Ascending aorta (tissue), 2 donors: ENCODE measurements at places on chromosomes 3 and 15.

GRCh38 chr3:5251196-5251583, 63.7 kb downstream of the EDEM1 start:
- H3K36me3 ChIP-seq = no peaks in the 10 kb centered on the region
- no peak for DNase-seq

DNA sequence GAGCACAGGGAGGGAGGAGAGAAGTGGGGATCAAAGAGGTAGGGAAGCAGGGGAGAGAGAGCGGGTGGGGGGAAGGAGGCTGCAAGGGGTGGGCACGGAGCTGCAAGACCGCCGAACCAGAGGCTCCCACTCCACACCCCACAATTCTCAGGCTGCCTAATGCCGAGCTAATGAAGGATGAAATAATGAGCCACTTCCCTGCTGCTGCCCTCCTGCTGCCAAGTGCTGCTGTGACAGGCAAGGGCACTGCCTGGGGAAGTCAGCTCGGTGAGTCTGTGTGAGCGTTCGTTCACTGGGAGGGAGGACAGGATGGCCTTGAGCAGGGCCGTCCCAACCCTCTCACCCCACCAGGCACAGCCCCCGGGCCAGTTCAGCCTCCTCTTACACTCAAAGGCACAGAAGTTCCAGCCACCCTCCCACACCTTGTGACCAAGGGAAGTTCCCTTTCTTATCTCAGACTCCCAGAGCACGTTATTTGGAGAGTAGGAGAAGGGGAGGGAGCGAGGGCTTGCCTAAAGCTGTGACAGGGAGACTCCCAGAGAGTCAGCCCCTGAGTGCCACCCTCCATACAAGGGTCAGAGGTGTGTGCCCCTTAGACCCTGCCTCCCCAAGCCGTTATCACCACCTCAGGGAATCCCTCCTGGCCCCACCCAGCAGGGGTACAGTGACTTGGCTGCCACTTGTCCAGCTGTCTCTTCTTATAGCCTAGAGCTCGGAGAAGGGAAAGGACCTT, 12.4 kb downstream of the GLYCTK start:
- no peak overlapping the region for H3K4me3 ChIP-seq
- no peaks in the 10 kb centered on the region for H3K36me3 ChIP-seq
- DNase-seq = no peak

GRCh38 chr3:28134198-28134597, 107.2 kb upstream of the CMC1 start:
- no peaks in the 10 kb centered on the region for H3K4me1 ChIP-seq
- no peak for DNase-seq
- H3K36me3 ChIP-seq = no peaks in the 10 kb centered on the region
- no peak overlapping the region for H3K27ac ChIP-seq
- H3K27me3 ChIP-seq = no peaks in the 10 kb centered on the region
- H3K4me3 ChIP-seq = no peak overlapping the region

- no peaks in the 10 kb centered on the region for H3K36me3 ChIP-seq
- no peaks in the 10 kb centered on the region for H3K4me1 ChIP-seq
- H3K4me3 ChIP-seq = no peak overlapping the region
- H3K27ac ChIP-seq = no peak overlapping the region
- DNase-seq = no peak
- no peaks in the 10 kb centered on the region for H3K27me3 ChIP-seq
Observed at GRCh38 chr15:83352119-83352518, 67.7 kb upstream of the BNC1 start.

DNA sequence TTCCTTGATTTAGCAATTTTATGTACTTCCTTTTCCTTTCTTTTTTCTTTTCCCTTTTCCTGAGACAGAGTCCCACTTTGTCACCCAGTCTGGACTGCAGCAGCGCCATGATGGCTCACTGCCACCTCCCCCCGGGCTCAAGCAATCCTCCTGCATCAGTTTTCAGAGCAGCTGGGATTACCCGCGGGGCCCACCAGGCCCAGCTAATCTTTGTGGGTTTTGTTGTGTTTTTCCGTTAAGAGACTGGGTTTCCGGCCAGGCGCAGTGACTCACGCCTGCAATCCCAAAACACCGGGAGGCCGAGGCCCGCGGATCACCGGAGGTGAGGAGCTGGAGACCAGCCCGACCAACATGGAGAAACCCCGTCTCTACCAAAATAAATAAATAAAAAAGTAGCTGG, 17.7 kb downstream of the GOLGA8S start:
- H3K27ac ChIP-seq = peak overlapping the region; percentile 67
- H3K4me1 ChIP-seq = peaks cover 2% of the 10 kb centered on the region
- H3K4me3 ChIP-seq = no peak overlapping the region
- no peaks in the 10 kb centered on the region for H3K27me3 ChIP-seq

- no peaks in the 10 kb centered on the region for H3K36me3 ChIP-seq
- peak overlapping the region; percentile 82 for H3K4me3 ChIP-seq
- no peaks in the 10 kb centered on the region for H3K27me3 ChIP-seq
Observed at GRCh38 chr3:105367063-105367405, 325 bp downstream of the ALCAM start.

DNA sequence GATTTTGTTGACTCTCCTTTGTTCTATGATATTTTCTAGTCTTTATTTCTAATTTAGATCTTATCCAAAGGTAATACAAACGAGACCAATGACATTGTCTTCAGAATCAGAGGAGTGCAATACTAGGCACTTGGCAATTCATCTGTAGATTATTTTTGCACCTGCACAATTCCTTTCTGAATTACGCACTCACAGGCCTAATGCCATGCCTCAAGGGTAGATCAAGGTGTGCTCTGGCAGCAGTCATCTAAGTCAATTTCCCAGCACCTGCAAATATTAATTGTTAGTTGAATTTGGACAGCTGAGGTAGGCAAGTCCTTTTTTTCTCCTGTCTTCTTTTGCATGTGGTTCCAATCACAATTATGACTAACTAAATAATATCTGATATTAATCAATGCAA, 653.2 kb downstream of the ROBO2 start:
- DNase-seq = no peak
- H3K27me3 ChIP-seq = no peaks in the 10 kb centered on the region
- no peaks in the 10 kb centered on the region for H3K4me1 ChIP-seq

DNA sequence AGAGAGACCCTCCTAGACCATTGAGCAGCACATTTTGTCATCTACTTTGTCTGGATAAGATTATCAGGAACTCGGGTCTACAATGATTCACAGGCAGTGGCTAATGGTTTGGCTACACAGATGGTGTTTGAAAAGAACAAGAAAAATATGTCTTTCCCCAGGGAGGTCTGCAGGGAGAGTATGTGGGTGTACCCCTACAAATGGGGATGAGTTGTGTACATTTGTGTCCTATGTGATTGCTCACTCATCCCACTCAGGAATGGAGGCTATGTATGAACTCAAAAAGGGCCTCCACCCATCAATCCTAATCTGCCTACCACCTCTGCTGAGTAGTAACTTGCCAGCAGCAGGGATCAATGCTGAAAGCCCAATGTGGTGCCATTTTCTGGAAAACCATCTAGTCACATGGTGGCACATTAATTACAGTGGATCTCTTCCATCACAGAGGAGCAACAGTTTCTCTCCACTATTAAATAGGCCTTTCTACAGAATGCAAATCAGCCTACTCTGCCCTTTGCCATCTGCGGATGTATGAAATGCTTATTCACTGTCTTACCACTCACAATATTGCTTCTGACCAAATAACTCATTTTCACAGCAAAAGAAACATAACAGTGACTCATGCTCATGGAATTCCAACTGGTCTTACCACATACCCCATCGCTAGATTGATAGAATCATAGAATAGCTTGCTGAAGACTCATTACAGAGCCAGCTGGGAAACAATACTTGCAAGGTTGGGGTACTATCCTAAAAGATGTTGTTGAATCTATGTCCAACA, 48.3 kb upstream of the TRIM42 start:
- H3K36me3 ChIP-seq = no peaks in the 10 kb centered on the region
- no peak for DNase-seq
- no peak overlapping the region for H3K27ac ChIP-seq
- no peak overlapping the region for H3K4me3 ChIP-seq

DNA sequence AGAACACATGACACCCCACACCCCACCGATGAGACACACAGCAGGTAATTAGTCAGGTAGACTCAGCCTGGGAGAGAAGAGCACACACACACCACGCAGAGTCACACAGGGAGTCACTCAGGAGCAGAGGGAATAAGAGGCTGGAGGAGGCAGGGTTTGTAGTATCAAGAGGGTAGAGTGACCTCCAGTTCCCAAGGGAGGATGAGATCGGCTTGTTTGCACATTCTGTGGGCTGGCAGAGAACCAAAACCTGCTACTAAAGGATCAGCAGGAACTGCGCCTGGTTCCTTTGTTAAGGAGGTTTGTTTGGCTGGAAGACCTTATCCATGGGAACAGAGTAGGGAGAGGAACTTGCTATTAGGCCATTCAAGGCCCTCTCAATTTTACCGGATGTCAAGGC, 281.4 kb upstream of the SLCO3A1 start:
- no peaks in the 10 kb centered on the region for H3K27me3 ChIP-seq
- H3K36me3 ChIP-seq = no peaks in the 10 kb centered on the region
- H3K4me3 ChIP-seq = no peak overlapping the region
- no peak overlapping the region for H3K27ac ChIP-seq
- H3K4me1 ChIP-seq = no peaks in the 10 kb centered on the region
- no peak for DNase-seq

DNA sequence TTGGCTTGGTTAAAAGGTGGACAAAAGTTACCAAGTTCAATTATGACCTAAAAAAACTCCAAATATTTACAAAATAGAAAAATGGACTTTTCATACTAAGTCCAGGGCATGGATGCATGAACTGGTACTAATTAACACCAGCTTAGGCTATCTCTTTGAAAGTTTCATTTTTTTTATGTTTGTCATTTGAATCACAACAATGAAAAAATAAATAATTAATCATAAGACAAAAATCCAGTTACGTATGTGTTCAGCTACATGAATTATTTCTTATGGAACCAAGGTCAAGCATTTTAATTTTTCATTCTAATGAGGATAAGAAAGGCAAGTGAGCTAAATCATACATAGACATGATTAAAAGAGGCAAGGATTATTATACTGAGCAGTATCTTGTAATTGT, 23.7 kb upstream of the STRIT1 start:
- H3K27ac ChIP-seq = no peak overlapping the region
- no peaks in the 10 kb centered on the region for H3K4me1 ChIP-seq
- H3K27me3 ChIP-seq = no peaks in the 10 kb centered on the region

DNA sequence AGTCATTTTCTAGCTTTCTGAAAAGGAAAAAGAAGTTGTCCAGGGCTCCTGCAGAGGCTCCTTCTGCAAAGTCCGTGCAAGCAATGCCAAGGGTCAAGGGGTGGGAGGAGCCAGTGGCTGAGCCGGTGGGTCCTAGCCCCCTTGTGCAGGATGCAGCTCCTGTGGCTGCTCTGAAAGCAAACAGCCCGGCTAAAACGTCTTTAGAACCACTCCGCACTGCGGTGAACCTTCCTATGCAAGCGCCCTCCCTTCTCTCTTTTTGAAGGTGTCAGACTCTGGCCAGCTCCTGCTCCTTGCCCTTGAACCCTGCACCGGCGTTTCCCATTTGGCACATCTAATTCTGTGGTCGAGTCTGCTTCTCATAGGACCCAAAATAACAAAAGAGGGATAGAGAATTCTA, 183.1 kb downstream of the UACA start:
- H3K36me3 ChIP-seq = no peaks in the 10 kb centered on the region
- H3K4me3 ChIP-seq = no peak overlapping the region

DNA sequence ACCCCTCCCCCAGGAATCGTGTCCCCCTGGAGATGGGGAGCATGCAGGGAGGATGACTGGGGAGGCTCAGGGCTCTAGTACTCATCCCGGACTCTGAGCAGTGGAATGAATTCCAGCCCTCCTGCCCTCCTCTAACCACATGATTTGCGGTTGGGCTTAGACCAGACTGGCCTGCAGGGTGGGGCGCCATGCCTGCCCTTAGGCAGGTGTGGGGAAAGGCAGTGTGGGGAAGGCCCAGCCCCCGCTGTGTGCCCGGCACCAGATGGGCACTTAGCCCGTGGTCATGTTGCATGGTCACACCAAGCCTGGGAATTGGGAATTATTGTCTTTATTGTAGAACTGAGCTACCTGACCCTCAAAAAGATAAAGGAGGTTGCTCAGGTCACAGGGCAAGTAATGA, 283.8 kb downstream of the TLE3 start:
- no peak for DNase-seq
- H3K27me3 ChIP-seq = no peaks in the 10 kb centered on the region
- no peak overlapping the region for H3K27ac ChIP-seq
- no peaks in the 10 kb centered on the region for H3K36me3 ChIP-seq

GRCh38 chr3:169077394-169077906, 586.1 kb downstream of the MECOM start:
- H3K4me1 ChIP-seq = no peaks in the 10 kb centered on the region
- no peaks in the 10 kb centered on the region for H3K27me3 ChIP-seq
- no peak overlapping the region for H3K27ac ChIP-seq
- H3K4me3 ChIP-seq = no peak overlapping the region

DNA sequence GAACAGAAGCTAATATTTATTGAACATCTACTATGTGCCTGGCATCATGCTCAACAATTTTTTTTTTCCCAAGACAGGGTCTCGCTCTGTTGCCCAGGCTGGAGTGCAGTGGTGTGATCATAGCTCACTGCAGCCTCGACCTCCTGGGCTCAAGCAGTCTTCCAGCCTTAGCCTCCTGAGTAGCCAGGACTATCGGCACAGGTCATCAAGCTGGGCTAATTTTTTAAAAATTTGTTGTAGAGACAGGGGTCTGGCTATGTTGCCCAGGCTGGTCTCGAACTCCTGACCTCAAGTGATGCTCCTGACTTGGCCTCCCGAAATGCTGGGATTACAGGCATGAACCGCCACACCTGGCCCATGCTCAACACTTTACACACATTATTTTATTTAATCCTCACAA, 35.7 kb upstream of the CILP start:
- peaks cover 15% of the 10 kb centered on the region for H3K36me3 ChIP-seq
- no peaks in the 10 kb centered on the region for H3K4me1 ChIP-seq
- no peak overlapping the region for H3K4me3 ChIP-seq
- no peak for DNase-seq
- no peak overlapping the region for H3K27ac ChIP-seq

DNA sequence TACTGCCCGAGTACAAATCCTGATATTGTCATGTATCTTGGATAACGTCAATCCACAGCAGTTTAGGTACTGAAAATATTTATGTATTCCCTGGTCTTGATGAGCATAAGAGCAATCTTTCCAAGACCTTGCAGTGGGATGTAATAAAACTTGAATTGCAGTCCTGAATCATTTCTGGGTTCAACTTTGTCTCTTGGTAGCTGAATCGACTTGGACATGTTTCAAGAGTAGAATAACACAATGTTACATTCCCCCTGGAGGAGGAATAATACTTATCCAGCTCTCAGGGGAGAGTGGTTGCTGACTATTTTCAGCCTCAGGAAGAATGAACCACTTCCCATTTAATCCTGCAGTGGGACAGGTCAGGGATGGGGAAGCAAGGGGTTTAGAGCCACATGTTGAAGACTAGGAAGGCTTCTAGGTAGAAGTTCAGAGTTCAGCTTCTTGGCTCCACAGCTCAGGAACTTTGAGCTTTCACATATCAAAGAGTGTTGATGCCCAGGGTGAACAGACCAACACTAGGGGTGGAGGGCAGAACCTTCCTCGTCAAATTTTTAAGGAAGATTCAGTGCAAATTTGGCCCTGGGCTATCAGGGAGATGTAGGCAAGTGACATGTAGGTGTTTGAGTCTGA, 43.4 kb upstream of the GPD1L start:
- H3K36me3 ChIP-seq = no peaks in the 10 kb centered on the region
- no peak overlapping the region for H3K4me3 ChIP-seq
- H3K4me1 ChIP-seq = no peaks in the 10 kb centered on the region
- no peak overlapping the region for H3K27ac ChIP-seq
- DNase-seq = no peak

GRCh38 chr3:101778385-101779046, 495 bp upstream of the NXPE3 start:
- H3K4me3 ChIP-seq = peak overlapping the region; percentile 89
- H3K27ac ChIP-seq = peak overlapping the region; percentile 94
- H3K27me3 ChIP-seq = no peaks in the 10 kb centered on the region
